ENCODE measurements at places on chromosomes 7 and 10.

DNA sequence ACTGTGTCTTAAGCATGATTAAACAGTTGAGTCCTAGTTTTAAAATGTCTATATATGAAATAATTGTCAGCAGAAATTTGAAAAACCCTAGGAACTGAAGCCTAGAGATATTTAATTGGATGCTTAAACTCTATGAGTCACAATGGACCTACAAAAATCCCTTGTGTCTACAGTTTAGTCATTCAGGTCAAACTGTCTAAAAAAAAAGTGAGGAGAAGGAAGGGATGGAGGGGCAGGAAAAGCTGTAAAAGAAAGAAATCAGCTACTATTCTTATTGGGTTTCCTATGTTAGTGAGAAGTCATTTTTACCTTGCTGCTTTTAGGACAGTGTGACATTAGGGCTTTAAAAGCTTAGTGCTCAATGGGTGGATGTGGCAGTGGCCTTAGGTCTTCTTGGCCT, 406.1 kb upstream of the FZD8 start:
- DNase-seq = no peak

DNA sequence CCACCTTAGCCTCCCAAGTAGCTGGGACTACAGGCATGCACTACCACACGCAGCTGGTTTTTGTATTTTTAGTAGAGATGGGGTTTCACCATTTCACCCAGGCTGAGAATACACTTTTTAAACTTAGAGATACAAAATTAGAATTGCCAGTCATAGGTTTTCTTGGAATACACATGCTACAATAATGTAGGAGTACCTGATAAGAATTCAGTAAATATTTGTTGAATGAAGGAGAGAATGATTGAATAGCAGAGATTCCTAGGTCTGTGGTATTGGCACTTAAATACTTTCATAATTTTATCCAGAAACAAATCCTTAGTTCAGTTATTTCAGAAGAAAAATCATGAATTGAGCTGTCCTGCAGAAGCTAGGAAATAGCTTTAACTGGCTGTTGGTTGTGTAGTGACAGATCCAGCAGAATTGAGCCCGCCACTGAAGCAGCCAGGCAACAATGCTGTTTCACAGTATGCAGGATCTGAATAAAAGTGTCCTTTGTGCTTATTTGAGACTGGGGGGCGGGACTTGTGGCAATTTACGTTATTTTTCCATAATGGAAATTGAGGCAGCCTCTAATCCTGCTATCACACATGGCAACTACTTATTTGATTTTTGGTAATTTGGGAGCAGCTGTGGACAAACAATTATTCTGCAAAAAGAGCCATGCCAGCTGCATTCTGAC, 31.5 kb downstream of the NRF1 start:
- no peak for DNase-seq

DNA sequence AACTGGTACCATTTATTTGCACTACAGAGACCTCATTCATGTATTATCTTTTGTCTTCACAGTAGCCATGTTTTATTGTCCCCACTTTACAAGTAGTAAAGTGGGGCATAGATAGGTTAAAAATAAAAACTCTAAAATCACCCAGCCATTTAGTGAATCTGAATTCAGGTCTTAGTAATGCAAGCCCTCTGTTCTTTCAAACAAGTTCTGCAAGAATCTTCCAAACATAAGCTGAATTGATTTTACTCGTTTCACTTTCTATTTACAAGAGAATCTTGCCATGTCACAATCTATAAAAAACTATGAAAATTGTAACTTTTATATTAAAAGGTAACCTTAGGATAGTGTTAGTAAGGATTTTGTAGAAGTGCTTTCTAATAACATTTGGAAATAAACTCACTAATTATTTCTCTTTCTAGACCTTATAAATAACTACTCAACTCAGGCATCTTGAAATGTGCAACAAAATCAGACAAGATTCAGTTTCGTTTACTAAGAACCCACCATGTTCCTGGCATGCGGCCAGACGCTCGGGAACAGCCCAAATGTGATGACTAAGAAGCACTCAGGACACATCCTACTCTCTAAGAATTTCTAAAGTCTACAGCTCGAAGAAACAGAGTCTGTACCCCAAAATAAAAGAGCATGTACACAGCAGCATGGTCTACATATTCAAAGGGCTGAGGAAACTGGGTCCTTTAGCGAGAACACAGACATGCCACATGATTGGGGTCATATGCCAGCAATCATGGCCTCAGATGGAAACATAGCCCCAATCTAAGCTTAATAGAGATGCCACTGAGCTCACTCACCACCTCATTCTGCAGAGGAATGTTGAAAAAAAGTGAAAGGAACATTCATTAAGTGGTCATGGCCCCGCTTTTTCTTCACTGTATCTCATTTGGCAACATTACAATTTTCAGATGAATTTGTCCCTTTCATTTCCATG, 167.6 kb downstream of the AMPH start:
- DNase-seq = no peak

DNA sequence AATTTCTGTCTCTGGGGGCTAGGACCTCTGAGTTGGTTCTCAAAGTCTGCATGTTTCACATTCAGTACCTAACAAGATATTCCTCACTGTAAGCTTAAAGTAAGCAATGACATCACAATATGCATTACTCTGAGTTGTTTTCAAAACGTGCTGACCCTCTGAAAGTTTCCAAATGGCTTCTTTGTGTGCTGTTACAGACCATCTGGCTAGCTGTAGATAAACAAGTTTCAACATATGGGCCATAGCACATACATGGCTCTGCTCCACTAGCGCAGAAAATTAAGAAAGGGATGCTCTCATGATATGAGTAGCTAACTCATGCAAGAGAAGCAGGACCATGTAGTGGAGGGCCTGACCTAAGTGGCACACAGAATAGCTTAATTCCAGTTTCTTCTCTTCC, 119.0 kb downstream of the HTR7 start:
- DNase-seq = no peak

DNA sequence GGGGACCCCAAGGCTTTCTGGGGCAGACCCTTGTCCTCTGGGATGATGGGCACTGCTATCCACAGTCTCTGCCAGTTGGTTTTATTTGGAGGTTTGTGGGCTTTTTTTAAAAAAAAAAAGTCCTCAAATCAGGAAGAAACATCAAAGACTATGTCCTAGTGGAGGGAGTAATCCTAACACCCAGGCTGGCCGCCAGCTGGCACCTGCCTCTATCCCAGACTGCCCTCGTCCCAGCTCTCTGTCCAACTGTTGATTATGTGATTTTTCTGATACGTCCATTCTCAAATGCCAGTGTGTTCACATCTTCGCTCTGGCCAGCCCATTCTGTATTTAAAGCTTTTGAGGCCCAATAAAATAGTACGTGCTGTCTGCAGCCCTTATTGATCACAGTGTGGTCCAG, 61.0 kb upstream of the LRRC4 start:
- no peak for DNase-seq

GRCh38 chr10:33215635-33216034, 118.8 kb downstream of the NRP1 start:
- DNase-seq = peak; percentile 46

GRCh38 chr10:116477986-116478664, 50.5 kb downstream of the PNLIPRP3 start:
- no peak for DNase-seq

GRCh38 chr7:47349401-47349800, 232.5 kb downstream of the TNS3 start:
- DNase-seq = no peak

DNA sequence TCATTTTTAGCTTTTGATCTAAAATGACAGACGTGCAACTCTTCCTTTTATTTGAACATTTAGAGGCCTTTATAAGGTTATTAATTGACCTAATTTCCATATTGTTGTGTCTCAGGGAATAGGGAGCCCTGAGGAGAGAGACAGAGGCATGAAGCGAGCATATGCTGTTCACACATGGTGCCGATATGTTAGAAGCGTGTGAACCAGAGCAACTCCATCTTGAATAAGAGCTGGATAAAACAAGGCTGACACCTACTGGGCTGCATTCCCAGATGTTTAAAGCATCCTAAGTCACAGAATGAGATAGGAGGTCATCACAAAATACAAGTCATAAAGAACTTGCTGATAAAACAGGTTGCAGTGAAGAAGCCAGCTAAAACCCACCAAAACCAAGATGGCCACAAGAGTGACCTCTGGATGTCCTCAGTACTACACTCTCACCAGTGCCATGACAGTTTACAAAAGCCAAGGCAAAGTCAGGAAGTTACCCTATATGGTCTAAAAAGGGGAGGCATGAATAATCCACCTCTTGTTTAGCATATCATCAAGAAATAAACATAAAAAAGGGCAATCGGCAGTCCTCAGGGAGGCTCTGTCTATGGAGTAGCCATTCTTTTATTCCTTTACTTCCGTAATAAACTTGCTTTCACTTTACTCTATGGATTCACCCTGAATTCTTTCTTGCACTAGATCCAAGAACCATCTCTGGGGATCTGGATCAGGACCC, 80.1 kb downstream of the SEC61G start:
- DNase-seq = no peak

DNA sequence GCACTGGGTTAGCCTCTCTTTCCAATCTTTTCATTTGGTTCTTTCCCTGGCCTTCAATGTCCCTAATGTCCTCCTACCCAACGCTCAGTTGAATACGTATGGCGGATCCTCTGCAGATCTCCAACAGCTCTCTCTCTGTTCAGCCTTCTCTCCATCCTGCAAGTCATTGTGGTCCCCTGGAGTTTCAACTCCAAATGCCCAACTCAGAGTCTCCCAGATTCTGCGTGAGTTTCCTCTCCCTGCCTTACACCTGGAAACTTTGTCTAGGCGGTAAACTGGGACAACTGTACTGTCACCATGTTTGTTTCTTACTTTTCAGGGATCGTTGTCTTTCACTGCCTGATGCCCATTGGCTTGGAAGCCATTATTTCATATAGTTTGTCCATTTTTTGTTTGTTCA, 273.1 kb downstream of the TNS3 start:
- no peak for DNase-seq

DNA sequence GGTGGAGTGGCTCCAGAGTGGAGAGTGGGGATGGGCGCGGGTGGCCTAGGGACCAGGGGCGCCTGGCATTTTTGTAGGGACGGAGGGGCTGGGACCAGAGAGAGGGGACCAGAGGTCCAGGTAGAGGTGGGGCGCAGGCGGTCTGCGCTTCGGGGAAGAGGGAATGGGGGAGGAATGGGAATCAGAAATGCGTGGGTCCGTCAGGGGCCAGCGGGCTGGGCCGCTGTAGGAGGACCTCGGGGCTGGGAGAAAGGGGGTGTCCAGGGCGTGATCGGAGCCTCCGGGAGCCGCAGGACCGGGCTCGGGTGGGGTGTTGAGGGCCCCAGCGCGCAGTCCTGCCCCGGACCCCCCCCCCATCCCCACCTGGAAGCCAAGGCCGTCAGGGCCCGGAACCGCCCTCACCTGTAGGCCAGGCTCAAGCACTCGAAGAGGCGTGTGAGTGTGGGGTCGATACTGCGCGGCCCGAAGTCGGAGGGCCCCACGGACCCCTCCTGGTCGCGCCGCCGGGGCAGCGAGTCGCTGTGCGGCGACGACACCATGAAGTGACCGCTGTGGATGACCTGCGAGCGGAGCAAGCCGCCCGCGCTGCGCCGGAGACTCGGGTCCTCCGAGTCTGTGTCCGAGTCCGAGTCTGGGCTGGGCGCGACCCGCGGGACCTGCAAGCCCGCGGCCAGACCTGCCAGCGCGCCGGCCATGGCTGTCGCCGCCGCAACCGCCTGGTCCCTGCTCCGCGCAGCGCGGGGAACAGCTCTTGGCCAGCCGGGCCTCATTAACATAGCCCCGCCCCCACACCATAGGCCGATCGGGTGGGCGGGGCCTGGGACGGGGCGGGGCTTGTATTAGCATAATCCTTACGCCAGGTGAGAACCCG, at the start of gene MLXIPL:
Gene MLXIPL (minus strand): TSS at position 725 of the 871 bp plus-strand sequence. CDS start 30 bp downstream, at position 695.
- no peak for DNase-seq

DNA sequence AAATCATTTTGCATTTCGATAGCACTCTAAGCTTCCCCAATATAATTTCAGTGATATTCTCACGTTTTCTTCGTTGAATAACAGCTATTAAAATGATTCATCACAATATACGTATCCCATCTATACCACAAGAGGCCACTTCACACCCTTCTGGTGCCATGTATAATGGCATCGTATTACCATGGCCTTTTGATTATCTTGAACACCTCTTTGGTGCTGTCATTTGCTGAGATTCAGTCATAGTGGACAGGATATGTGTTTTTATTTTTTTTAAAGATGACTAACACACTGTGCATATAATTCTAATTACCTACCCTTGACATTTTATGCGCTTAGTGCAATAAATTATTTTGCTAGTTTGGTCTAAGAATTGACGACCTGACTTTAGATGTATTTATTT, 6.7 kb upstream of the INSYN2A start:
- no peak for DNase-seq

All from BJ (cell line).